Skeletal muscle cell (primary cell): ENCODE measurements at places on chromosomes 12 and 14.
A peak's percentile ranks its signal among the peaks of the same experiment; 100 is the strongest.

GRCh38 chr14:44448951-44449358 lies 58.1 kb downstream of the FSCB start:
- no peak for DNase-seq

GRCh38 chr14:35250319-35250718 lies 41.9 kb upstream of the PSMA6 start:
- DNase-seq = no peak

- DNase-seq = no peak
Measured at GRCh38 chr14:50299585-50299984, 12.4 kb downstream of the L2HGDH start.

DNA sequence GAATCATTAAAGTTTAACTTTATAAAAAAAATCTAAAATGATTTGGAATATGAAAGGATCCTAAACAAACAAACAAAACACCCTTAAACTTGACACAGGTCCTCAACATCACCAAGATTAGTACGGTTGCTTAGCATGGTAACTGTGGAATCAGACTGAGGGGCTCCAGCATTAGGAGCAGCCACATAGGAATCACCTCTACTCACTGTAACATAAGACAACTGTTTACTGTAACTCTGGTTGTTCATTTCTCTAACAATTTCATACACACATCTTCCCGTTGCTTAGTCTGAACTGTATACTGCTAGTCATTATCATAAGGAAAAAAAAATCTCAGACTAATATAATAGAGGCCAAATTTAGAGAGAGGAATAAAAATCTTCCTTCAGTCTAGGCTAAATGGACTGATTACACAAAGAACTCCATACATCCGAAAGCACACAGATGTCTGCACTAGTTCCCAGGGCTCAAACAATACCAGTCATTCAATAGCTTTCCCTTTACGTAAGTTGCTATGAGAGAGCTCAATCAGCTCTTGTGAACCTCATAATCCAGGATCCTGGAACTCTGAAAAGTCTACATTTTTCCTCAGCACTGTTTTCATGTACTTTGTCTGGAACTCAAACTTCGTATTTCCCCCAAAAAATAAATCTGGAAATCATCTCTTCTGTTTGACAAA lies 26.0 kb downstream of the LRP6 start:
- DNase-seq = peak; percentile 18

GRCh38 chr12:7154901-7155470 lies 24.8 kb downstream of the CLSTN3 start:
- no peak for DNase-seq

DNA sequence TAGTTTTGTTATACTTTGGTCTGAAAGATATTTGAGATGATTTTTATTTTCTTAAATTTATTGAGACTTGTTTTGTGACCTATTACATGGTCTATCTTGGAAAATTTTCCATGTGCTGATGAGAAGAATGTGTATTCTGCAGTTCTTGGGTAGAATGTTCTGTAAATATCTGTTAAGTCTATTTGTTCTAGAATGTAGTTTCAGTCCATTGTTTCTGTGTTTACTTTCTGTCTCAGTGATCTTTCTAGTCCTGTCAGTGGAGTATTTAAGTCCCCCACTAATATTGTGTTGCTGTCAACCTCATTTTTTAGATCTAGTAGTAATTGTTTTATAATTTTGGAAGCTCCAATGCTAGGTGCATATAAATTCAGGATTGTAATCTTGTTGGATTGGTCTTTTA lies 30.4 kb upstream of the SCAF11 start:
- DNase-seq = no peak

GRCh38 chr12:113135178-113136127 lies at the start of gene RASAL1:
Gene RASAL1 (minus strand): TSS chr12:113135761. CDS start chr12:113135462, 299 bp downstream.
- no peak for DNase-seq
